ENCODE measurements at places on chromosomes 6 and 20.

DNA sequence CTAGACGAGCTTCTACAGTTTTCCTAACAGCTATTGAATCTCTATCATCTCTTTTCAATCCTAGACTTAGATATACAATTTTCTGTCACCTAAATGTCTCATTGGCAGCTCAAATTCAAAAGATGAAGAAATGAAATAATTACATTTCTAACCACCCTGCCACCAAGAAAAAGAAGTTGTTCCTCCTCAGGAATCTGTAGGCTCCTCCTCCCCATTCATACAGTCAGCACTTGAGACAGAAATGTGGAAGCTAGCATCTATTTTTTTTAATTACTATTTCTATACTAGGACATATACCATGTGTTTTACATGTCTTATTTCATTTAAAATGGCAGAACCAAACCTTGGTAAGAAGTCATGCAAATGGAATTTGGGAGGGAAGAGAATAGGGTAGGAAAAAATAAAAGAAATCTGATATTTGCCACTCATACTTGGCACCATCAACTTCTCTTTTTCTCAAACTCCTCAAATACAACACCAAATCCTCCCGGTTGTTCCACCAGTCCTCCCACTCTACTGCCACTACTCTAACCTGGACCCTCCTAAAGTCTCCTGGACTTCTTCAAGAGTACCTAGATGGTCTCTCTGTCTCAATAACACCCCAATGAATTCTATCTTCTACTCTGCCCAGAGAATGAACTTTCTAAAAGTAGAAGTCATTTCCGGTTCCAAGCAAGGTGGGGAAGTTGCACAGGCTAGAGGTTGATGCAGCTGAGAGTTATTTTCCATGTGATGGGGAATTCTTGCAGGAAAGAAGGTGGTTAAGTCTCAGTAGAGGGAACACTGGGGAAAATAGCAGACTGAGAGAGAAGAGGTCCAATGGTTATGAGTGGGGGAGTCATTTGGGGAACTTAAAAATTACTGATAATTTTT lies 54.1 kb downstream of the ATXN1 start:
- no peak for DNase-seq
- no peaks in the 10 kb centered on the region for H3K27me3 ChIP-seq
- no peak overlapping the region for H3K27ac ChIP-seq
- H3K4me1 ChIP-seq: peaks cover 44% of the 10 kb centered on the region
- H3K36me3 ChIP-seq: no peaks in the 10 kb centered on the region

DNA sequence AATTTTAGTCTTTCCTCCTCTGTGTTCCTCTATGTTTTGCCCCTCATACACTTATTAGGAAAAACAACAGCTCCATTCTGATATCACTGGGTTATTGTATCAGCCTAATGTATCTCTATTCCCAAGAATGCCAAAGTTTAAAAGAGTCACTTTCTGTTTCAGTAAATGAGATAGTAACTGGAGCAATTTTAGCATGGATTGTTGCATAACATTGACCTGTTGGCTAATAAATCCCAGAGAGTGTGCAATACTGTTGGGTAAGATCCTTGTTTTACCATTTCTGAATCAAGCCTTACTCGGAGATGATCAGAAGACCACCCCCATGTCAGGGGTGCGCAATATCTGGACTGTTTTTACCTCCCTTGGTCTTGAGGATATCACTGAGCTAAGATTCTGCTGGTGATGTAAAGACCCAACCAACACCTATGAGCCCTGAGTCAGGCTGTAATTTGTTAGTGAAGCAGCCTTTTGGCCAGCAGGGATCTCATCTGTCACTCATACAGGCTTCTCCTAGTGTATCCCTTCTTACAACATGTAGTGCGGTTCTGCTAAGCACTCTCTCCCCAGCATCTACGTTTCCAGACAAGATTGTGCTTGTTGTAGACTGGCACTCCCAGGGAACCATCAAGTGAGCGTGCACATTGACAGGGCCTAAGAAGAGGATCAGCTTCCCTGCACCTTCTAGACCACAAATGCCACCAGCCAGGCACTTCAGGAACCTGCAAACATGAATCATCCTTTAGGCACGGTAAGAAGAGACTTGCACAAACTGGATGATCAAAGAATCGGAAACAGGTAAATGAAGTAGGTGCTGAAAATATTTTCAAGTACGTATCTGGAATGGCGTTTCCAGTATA lies 11.5 kb upstream of the IPCEF1 start:
- peak; percentile 9 for DNase-seq
- no peaks in the 10 kb centered on the region for H3K27me3 ChIP-seq
- H3K4me3 ChIP-seq: no peak overlapping the region
- H3K36me3 ChIP-seq: no peaks in the 10 kb centered on the region

DNA sequence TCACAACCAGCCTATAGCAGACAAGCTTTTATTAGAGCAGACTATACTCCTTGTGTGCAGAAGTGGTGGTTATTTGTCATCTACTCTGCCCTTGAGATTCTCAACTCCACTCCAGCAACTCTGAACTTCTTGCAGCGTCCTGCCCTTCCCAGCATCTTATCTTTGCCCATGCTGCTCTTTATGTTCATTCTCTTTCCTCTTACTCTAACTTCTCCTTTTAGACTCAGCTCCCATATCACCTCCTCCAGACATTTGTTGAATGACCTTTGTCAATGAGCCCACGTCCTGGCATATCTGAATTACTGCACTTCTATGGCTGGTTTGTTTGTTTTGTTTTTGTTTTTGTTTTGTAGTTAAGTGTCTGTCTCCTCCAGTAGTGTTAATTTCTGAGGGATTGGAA lies 81.2 kb downstream of the KCNQ5 start:
- H3K27ac ChIP-seq: no peak overlapping the region
- no peaks in the 10 kb centered on the region for H3K4me1 ChIP-seq
- H3K4me3 ChIP-seq: no peak overlapping the region

DNA sequence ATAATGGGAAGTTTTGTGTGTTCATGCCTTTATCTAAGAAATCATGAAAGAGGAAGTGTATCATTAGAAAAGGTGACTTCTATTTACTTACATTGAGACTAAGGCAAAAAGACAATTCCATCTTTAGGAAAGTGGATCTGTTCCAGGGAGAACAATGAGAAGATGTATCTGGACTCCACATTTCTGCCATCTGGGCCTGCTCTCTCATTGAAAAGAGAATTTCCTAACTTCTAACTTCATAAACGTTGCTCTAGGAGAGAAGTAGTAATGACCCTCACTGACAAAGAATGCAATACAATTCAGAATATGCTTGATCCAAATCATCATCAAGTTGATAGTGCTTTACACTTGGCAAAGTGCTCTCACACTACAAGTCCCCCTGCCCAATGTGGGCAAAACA lies 294.2 kb downstream of the OGFRL1 start:
- DNase-seq: no peak
- no peak overlapping the region for H3K27ac ChIP-seq
- H3K27me3 ChIP-seq: no peaks in the 10 kb centered on the region
- no peaks in the 10 kb centered on the region for H3K36me3 ChIP-seq

- peak overlapping the region; percentile 81 for H3K27ac ChIP-seq
- no peak for DNase-seq
- H3K36me3 ChIP-seq: peaks cover 6% of the 10 kb centered on the region
- H3K4me3 ChIP-seq: peak overlapping the region; percentile 78
These were observed 918 bp upstream of the TRIM38 start for GRCh38 chr6:25961619-25962148.

GRCh38 chr20:926670-927069 lies 10.5 kb upstream of the ANGPT4 start:
- DNase-seq: no peak
- peaks cover 47% of the 10 kb centered on the region for H3K27me3 ChIP-seq
- no peak overlapping the region for H3K4me3 ChIP-seq
- H3K4me1 ChIP-seq: no peaks in the 10 kb centered on the region
- H3K36me3 ChIP-seq: no peaks in the 10 kb centered on the region

DNA sequence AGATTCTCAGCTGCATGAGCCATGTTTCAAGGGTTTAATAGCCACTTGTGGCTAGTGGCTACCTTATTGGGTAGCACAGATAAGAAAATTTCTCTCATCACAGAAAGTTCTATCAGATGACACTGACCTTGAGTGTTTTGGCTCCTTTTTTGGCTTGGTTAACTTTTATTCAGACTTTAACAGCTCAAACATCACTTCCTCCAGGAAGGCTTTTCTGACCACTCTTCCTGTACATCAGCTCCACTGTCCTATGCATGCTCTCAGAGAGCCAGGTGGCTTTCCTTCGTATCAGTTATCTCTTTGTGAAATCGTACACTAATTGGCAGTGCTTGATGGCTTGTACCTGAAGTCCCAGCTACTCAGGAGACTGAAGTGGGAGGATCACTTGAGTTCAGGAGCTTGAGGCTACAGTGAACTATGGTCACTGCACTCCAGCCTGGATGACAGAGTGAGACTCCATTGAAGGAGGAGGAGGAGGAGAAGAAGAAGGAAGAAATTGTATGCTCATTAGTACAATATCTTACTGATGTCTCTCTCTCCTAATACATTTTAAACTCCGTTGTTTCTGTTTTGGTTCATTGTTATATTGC lies 10.7 kb downstream of the MAFB start:
- H3K27ac ChIP-seq: no peak overlapping the region
- H3K4me3 ChIP-seq: no peak overlapping the region
- H3K27me3 ChIP-seq: peaks cover 41% of the 10 kb centered on the region
- H3K36me3 ChIP-seq: no peaks in the 10 kb centered on the region

DNA sequence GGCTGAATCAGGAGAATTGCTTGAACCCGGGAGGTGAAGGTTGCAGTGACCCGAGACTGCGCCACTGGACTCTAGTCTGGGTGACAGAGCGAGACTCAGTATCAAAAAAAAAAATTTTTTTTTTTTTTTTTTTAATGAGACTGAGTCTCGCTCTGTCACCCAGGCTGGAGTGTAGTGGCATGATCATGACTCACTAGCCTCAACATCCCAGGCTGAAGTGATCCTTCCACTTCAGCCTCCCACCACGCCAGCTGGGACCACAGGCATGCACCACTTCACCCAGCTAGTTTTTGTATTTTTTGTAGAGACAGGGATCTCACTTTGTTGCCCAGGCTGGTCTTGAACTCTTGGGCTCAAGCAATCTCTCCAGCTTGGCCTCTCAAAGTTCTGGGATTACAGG lies 53.3 kb downstream of the MYO6 start:
- H3K4me1 ChIP-seq: no peaks in the 10 kb centered on the region
- no peaks in the 10 kb centered on the region for H3K27me3 ChIP-seq
- no peak for DNase-seq
- H3K36me3 ChIP-seq: no peaks in the 10 kb centered on the region
- H3K4me3 ChIP-seq: no peak overlapping the region

DNA sequence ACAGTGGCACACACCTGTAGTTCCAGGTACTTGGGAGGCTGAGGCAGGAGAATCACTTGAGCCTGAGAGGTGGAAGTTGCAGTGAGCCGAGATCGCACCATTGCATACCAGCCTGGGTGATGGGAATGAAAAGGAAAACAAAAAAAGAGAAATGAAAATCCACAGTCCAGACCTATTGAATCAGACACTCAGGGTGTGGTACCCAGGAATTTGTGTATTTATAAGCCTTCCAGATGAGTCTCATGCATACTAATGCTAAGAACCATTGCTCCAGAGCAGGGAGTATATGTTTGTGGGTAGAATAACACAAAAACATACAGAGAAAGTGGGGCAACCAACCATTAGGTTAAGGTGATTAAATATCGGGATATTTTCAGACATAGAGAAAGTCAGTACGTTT lies 36.1 kb upstream of the PLCB4 start:
- H3K27me3 ChIP-seq: no peaks in the 10 kb centered on the region
- no peak overlapping the region for H3K4me3 ChIP-seq
- DNase-seq: no peak
- no peak overlapping the region for H3K27ac ChIP-seq
- H3K36me3 ChIP-seq: no peaks in the 10 kb centered on the region

GRCh38 chr6:155120034-155120433 lies 124.9 kb downstream of the TIAM2 start:
- no peaks in the 10 kb centered on the region for H3K4me1 ChIP-seq
- no peak overlapping the region for H3K4me3 ChIP-seq
- DNase-seq: no peak
- no peaks in the 10 kb centered on the region for H3K27me3 ChIP-seq

GRCh38 chr20:49583669-49584417 lies 15.9 kb upstream of the PTGIS start:
- no peak overlapping the region for H3K4me3 ChIP-seq
- no peak overlapping the region for H3K27ac ChIP-seq
- DNase-seq: peak; percentile 56
- H3K4me1 ChIP-seq: peaks cover 32% of the 10 kb centered on the region
- H3K27me3 ChIP-seq: no peaks in the 10 kb centered on the region
- H3K36me3 ChIP-seq: no peaks in the 10 kb centered on the region

DNA sequence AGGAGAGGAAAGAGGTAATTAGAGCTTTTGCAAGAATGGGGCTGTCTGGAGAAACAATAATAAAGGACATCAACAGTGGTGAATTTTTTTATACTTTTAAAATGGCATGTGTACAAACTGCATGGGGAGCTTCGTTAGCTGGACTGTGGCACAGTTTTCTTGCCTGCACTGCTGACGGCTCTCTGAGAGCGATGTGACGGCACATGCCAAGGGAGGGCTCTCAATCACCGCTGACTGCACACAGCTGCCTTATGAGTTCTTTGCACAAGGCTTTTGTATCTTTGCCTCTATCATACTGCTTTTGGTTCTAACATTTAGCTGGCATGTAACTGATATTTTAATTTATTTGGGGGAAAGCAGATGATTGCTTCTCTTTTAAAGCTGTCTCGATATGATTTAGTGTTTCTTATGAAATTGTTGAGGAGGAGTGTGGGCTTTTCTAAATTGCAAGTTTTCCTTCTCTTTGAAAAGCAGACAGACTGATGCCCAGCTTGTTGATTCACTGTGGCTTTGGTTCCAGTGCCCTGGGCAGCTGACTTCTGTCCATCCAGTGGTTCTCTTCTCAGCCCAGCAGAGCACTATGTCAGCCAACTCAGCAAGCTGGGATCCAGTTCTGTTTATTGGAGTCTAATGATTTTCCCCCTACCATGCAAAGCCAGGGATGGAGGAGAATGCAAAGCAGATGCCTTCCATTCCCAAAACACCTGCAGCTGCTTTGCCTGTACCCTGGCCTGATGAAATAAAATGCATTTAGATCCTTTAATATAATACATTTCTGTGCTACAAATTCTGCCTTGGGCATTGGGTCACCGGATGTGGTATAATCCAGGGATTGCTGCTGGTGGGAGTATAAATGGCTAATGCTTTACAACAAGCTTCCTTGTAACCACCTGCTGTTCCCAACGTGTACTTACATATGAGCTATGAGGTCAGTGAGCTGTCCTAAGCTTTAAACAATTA lies 323.9 kb downstream of the ZFAND3 start:
- DNase-seq: no peak
- H3K4me3 ChIP-seq: no peak overlapping the region
- no peaks in the 10 kb centered on the region for H3K36me3 ChIP-seq

All from PC-3 (cell line).